Stimulated activated CD8-positive, alpha-beta memory T cell treated with anti-CD3 and anti-CD28 coated beads, Interleukin-4, amount 100 ng/mL, for 1 hour (primary cell): ENCODE measurements at places on chromosomes 1 and 21.

GRCh38 chr1:92051948-92052347 is 22.2 kb downstream of the EPHX4 start:
- no peak for DNase-seq

DNA sequence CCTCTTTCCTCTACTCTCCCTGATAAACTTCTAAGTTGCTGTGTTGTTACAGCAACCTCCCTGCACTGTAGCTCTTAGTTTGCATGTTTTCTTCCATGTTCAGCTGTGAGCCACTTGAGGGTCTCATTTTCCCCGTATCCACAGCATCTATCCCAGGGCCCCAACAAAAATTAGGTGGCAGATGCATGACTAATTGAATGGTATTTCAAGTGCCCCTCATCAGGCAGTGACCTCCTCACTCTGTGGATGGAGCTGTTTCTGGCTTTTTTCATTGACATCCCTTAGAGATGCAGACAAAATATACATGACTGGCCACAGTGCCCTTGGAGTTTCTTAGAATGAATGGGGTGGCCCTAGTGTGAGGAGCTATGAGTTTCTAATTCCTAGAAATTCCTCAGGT is 3.4 kb downstream of the CASQ2 start:
- DNase-seq, result no peak

DNA sequence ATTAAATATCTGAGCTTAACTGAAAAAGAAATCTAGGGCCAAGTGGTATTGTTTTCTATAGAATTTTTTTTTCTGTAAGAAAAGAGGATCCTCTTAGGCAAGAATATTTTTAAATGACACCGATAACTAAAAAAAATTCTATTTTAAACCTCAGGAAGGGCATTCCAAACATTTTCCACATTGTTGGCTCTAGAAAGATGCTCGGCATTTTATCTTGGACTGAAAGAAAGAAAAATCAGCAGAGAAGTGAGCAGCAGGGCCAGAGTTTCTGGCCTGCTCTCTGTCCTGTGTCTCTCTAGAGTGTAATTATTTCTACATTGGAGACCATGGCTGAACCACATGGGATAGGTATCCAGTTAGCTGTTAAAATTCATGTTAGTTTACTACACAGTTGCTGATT is 192.5 kb upstream of the GREM2 start:
- DNase-seq, result no peak

GRCh38 chr1:58724483-58724882 is 24.6 kb upstream of the MYSM1 start:
- DNase-seq, result no peak

GRCh38 chr1:26788515-26788785 is 700 bp downstream of the PIGV start:
- DNase-seq, result no peak

DNA sequence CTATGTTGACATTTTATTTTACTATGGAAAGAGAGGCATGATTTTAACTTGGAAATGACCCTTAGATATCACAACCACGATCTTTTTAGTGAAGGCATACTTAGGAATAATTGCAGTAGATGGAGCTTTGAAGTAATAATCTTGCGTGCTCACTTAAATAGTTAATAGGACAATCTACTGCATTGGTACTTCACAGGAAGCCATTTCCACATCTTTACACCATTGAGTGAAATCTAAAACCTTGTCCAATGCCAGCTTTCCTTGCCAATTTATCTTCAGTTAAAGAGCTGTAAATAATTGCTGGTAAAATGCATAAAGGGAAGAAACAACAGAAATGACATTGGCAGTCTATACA is 586.3 kb downstream of the ADGRL2 start:
- DNase-seq, result no peak

DNA sequence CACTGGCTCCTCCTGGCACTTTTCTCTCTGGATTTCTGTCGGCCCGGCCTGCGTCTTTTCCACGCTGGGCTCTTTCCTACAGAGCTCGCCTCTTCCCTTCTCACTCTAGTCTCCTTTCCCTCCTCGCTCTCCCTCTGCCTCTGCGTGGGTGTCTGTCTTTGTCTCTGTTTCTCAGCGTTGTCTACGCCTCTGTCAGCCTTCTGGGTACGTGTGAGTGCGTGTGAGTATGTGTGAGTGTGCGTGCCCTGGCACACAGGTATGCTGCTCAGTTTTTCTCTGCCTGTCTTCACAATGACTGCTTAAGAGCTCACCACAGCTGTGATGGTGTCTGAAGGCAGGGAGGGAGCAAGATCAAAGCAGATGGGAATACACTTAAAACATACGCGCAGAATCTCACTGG is 77.7 kb downstream of the KIRREL1 start:
- no peak for DNase-seq

DNA sequence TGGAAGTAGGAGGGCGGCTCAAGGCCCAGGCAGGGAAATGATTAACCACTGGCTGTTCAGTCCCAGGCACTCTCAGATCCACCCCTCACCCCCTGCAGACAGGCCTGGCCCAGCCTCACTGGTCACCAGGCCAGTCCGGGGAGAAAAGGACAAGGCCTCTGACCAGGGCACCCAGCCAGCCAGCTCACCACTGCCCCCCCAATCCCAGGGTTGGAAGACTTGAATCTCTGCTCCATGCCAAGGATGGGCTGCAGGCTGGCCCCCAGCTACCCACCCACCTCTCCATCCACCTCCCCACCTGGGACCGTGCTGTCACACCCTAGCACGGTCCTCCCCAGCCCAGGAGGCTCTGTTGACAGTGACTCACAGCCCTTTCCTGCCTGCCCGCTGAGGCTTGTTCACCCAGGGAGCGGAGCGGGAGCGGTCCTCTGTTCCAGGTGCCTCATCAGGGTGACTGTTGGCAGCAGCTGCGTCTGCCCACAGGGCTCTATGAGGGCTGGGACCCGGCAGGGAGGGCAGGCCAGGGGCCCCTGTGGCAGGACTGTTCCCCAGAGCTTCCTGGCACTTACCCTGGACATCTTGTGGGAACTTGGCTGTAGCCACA is 2.2 kb downstream of the LAD1 start:
- DNase-seq, result no peak

- DNase-seq, result no peak
These were observed 642 bp upstream of the CREG1 start for GRCh38 chr1:167554028-167554779.
